Ovary (tissue), 10 donors: ENCODE measurements at places on chromosomes 1 and 21.

GRCh38 chr1:22930240-22930912 is 42.3 kb downstream of the LACTBL1 start:
- no peak overlapping the region for H3K27ac ChIP-seq
- H3K4me1 ChIP-seq, result no peaks in the 10 kb centered on the region
- H3K36me3 ChIP-seq, result no peaks in the 10 kb centered on the region

GRCh38 chr21:43266534-43266933 is 97.7 kb downstream of the CRYAA start:
- no peak overlapping the region for H3K4me3 ChIP-seq
- DNase-seq, result peak; percentile 12
- no peak overlapping the region for H3K27ac ChIP-seq
- peaks cover 12% of the 10 kb centered on the region for H3K4me1 ChIP-seq

GRCh38 chr21:17250778-17251241 is 262.0 kb upstream of the CXADR start:
- no peaks in the 10 kb centered on the region for H3K27me3 ChIP-seq
- H3K36me3 ChIP-seq, result no peaks in the 10 kb centered on the region
- no peak overlapping the region for H3K4me3 ChIP-seq
- H3K4me1 ChIP-seq, result no peaks in the 10 kb centered on the region

GRCh38 chr1:30801771-30802198 is 44.2 kb upstream of the LAPTM5 start:
- H3K27ac ChIP-seq, result no peak overlapping the region
- no peaks in the 10 kb centered on the region for H3K27me3 ChIP-seq
- H3K4me3 ChIP-seq, result no peak overlapping the region
- no peaks in the 10 kb centered on the region for H3K36me3 ChIP-seq
- peaks cover 2% of the 10 kb centered on the region for H3K4me1 ChIP-seq
- DNase-seq, result peak; percentile 87

DNA sequence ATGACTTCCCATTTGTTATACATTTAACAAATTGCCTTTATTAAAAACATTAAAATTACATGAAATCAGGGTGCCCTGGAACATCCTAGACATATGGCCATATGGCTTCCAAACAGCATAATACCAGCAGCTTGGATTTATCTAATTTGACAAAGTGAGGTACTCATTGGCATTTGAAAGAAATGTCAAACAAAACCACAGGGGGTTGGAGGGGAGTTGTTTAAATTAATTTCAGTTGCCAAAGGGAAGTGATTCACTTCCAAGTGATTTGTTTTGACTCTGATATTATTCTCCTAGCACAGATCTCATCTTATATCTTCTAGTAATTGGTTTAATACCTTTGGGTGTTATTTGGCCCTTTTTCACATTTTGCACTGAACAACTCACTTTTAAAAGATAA is 24.5 kb upstream of the POU2F1 start:
- H3K4me1 ChIP-seq, result no peaks in the 10 kb centered on the region
- no peak for DNase-seq
- H3K27me3 ChIP-seq, result no peaks in the 10 kb centered on the region
- H3K27ac ChIP-seq, result no peak overlapping the region
- H3K4me3 ChIP-seq, result no peak overlapping the region
- H3K36me3 ChIP-seq, result no peaks in the 10 kb centered on the region

GRCh38 chr1:68376441-68376840 is 73.3 kb downstream of the RPE65 start:
- H3K27ac ChIP-seq, result no peak overlapping the region
- no peaks in the 10 kb centered on the region for H3K36me3 ChIP-seq
- H3K4me3 ChIP-seq, result no peak overlapping the region

GRCh38 chr1:57683037-57683942 is 259.4 kb upstream of the DAB1 start:
- H3K4me3 ChIP-seq, result no peak overlapping the region
- DNase-seq, result no peak
- no peaks in the 10 kb centered on the region for H3K27me3 ChIP-seq
- no peaks in the 10 kb centered on the region for H3K4me1 ChIP-seq
- H3K27ac ChIP-seq, result no peak overlapping the region
- H3K36me3 ChIP-seq, result no peaks in the 10 kb centered on the region

GRCh38 chr1:23168079-23168444 is 594 bp downstream of the LUZP1 start:
- peaks cover 8% of the 10 kb centered on the region for H3K4me1 ChIP-seq
- no peaks in the 10 kb centered on the region for H3K27me3 ChIP-seq
- H3K27ac ChIP-seq, result peak overlapping the region; percentile 85
- H3K4me3 ChIP-seq, result peak overlapping the region; percentile 78
- peak; percentile 49 for DNase-seq
